ENCODE measurements at places on chromosomes 12 and 14.

DNA sequence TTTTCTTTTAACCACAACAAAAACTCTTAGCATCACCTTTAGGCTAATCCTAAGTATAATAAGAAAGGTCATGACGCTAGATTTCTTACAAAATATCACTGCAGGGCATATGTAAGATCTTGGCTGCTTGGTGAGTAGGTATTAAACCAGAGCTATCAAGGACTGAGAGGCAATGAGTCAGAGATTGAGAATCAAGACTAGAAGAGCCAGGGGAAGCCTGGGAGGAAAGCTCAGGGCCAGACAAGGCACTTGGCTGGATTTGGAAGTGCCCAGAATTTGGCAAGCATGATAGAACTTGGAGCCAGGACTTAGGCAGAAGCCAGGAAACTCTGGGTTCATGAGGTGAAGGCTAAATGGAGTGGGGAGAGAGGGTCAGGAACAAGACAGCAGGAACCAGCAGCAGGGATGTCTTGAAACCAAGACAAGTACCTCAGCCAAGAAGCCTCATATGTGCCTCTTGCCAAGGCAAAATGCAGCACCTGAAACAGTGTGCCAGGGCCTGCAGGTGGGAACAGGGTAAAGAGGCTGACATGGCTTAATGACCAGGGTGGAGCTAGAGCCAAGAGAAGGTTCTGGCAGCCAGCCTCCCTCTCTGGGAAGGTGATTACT is 49.9 kb downstream of the PTHLH start:
- DNase-seq: no peak

DNA sequence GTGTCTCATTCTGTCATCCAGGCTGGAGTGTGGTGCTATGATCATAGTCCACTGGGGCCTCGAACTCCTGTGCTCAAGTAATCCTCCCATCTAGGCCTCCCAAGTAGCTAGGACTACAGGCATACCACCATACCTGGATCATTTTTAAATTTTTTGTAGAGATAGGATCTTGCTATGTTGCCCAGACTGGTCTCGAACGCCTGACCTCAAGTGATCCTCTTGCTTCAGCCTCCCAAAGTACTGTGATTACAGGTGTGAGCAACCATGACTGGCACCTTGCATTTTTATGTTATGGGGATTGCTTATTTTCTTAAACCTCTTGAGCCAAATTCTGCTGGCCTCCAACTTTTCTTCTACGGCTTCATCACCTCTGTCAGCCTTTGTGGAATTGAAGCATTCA is 26.9 kb downstream of the PRORP start:
- DNase-seq: no peak

- no peak for DNase-seq
Measured at GRCh38 chr14:73233564-73233963, 3.7 kb upstream of the PAPLN start.

- DNase-seq: no peak
Measured at GRCh38 chr12:32198555-32198954, 91.9 kb downstream of the BICD1 start.

GRCh38 chr12:91367234-91367849 is 184.7 kb upstream of the DCN start:
- no peak for DNase-seq

GRCh38 chr12:50641566-50641965 is 122.3 kb upstream of the ATF1 start:
- no peak for DNase-seq

DNA sequence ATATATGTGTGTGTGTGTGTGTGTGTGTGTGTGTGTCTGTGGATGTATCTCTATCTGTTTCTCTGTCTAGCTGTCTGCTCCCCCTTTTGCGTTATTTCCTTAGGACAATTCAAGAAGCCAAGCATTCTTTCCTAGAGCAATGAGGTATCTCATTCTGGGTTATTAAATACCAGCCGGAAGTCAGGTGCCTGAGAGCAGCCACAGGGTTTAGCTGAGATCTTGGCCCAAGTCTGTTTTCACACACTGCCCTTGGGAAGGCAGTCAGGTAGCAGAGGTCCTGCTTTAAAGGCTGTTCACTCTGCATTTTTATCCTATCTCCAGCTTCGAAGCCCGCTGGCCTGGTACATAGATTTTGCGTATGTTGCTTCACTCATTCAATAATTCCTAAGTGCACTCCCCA is 76.8 kb downstream of the TSPAN9 start:
- no peak for DNase-seq

GRCh38 chr12:1644534-1645438 is 15.8 kb downstream of the WNT5B start:
- DNase-seq: no peak

DNA sequence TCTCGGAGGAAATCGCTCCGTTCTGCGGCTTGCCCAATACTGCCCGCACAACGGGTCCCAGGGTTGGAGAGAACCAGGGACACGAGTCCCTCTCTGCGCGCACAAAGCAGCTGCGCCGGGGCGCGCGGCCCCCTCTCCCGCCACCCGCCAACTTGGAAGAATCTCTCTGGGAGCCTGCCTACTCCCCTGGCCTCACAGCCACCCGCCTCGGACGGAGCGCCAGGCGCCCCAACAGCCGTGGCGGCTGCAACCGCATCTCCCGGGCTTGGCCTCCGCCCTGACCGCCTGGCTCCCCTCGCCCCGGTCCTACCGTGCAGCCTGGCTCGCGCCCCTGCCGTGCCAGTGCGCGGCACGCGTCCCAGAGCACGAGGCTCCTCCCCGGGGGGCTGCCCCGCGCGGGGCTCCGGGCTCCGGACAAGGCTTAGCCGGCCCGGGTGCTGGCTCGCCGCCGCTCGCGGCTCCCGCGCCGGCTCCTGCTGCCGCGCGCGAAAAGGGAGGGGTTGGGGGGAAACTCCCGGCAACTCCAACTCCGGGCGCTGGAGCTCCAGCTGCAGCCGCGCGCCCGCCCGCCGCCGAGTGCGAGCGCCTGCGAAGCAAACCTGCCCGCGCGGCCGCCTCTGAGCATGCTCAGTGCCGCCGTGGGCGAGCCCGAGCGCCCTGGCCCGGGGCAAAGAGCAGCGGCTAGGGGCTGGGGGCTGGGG is at the start of gene STXBP6:
Gene STXBP6 (minus strand): TSS at position 580 of the 701 bp plus-strand sequence. CDS start 75,329 bp downstream, outside the sequence.
- no peak for DNase-seq

DNA sequence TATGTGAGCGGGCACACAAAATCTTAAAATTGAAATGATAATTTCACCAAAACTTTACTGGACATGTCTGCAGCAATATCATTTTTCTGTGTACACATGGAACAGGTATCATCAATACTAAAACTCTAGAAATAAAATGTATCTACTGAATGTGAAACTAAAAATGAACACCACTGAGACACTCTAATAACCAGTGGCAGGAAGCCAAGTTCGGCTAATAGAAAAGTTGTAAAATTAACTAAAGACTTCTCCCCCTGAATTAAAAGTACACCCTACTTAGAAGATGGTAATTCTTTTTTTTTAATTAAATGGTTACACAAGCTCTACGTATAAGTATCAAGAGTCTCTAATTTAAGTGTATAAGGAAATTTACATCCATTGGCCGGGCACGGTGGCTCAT is 227.2 kb downstream of the MED13L start:
- no peak for DNase-seq

- DNase-seq: no peak
Measured at GRCh38 chr12:54016478-54016964, 7.7 kb downstream of the HOXC8 start.

- DNase-seq: no peak
Measured at GRCh38 chr14:105581551-105582341, 55.4 kb downstream of the TMEM121 start.

- DNase-seq: no peak
Measured at GRCh38 chr14:84003346-84003745, 1526.6 kb upstream of the FLRT2 start.

DNA sequence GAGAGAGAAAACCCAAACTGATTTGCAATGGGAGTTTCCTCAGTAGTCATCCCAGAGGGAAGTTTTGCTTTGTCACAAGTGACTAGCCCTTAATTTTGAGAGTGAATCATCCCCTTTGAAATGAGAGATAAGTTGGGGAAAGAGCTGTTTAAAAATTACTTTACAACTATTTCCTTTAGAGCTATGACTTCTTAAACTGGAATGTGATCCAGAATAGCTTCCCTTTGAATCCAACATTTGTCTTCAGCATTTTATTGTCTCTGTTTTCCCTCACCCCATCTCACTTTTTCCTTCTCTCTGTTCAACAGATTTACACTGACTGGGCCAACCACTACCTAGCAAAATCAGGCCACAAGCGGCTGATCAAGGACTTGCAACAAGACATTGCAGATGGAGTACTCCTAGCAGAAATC is 109.3 kb downstream of the NAV3 start:
- no peak for DNase-seq

- DNase-seq: no peak
Measured at GRCh38 chr14:96989306-96989705, 192.1 kb downstream of the VRK1 start.

DNA sequence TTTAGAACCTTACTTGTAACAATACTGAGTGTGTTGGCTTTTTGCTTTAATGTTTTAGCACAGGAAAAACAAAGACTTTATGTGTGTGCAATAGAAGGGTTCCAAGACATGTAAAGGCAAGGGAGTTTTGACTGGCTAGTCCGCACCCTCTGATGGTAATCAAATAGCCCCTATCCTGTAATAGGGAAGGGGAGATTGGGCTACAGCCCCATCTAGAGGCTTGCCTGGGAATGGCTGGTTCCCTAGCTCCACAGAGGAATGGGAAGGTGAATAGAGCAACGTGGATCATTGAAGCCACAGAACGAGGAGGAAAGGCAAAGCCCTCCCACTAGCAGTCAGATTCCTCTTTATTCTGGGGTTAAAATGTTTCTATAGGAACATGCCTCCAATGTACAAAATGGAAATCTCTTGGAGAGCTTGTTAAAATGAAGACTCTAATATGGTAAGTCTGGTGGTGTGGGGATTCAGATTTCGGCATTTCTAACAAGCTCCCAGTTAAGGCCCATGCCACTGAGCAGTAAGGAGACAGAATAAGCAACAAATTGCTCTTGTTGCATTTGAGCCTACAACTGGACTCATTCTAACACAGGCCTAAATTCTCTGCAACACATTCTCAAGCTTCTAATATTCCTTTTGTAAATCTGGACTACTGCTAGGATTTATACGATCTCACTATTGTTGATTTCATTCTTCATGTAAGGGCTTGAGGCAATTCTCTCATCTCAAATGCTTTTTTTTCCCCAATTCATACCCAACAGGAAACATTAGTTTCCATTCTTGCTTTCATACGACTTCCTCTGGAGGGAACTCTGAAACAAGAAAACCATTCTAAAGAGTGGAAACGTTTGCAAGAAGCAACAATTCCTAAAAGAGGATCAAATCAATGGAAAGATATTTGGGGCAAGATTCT is 57.1 kb downstream of the NIN start:
- DNase-seq: no peak

DNA sequence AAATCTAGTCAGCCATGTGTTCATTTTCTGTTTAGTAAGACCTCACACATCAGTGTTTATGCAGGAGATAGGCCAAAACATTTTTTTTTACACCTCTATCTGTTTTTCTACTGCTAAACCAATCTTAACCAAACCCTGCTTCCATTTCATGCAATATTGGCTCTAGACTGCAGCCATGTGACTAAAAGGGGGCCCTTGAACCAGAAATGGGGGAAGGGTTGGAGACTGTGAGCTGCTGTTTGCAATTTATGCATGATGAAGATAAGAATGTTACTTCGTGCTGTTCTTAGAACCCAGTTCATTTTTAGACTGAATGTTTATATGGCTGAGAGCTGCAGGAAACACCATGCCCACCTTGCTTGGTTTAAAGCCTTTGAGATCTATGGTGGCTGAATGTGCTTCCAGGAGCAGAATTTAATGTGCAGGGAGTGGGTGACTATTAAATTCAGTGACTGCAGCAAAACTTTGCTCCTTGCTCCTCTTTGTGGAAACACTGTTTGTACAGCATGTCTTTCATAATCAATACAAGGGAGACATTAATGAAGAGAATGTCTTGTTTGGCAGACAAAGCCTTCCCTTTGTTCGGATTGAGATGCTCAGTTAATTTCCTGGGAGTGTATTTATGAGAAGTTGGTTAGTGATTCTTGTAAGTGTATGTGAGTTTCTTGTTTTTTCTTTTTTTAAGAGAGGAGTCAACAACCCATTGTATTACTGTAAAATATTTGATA is 53.6 kb downstream of the CHST11 start:
- DNase-seq: no peak

DNA sequence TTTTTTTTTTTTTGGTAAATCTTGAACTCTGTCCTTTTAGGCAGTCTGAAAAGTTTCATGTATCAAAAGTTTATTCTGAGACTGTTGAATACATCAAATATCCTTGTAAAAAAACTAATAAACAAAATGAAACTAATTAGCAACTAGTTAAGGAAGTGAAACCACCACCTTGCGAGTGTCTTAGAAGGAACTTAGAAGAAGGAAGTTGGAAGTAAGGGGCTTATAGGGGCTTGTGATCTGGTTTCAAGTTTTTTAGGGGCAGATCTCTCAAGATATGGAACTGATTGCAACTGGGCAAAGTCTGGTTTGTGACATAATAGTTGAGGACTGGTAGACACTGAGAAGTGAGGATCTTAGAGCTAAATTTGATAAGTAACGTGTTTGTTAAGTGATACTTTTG is 748.8 kb downstream of the C12orf50 start:
- no peak for DNase-seq

DNA sequence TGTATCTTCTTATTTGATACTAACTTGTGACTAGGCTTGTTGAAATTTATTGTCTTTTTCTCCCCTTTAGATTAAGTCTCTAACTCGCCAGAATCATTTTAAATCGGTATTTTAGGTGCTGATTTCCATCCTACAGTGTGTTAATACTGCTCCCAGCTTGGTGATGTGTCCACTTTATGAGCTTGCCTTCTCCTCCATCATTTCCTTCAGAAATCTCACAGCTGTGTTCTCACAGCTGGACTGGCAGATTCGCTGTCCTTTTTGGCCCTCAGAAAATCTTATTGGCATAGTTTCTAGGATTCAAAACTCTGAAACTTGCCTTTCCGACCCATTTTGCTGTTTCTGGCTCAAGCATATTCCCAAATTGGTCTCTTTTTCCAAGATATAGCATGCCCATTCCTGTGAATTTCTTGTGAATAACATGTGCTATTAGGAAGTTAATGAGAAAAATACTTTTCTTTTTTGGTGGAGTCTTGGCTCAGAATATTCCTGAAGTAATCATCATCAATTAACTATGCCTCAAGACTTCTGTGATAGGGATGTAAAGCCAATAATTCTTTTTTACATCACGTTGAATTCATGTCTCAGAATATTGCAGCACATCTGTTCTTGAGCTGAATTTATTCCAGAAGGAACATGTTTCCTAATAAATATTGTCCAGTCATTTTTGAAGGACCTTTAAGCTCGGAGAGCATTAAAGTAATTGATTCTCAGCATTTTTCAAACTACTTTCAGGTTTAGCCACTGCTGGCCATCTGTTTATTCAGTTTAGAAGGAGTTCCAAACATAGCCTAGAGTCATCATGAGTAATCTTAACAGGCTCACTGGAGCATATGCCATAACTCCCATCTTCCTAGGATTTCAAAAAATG is 50.0 kb upstream of the USP44 start:
- no peak for DNase-seq

GRCh38 chr12:66397574-66398290 is 95.4 kb downstream of the HELB start:
- DNase-seq: no peak

DNA sequence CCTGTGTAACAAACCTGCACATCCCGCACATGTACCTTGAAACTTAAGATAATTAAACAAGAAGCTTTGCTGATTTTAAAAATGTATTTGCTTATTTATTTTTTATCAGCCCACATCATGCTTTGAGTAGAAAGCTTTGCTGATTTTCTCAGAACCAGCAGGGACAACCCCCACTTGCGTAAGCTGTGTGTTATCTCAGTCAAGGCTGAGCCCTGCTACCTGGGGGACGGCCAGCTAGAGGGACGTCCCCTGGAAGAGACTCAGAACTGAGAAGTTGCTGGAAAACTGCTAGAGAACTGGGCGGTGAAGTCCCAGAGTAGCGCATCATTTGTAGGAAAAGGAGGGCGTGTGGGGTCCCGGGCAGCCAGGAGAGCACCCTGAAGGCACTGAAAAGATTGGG is 4.1 kb upstream of the PLEK2 start:
- DNase-seq: no peak

Data from stimulated activated naive CD4-positive, alpha-beta T cell (primary cell).